Activated CD4-positive, CD25-positive, alpha-beta regulatory T cell treated with anti-CD3 and anti-CD28 coated beads, Interleukin-2, amount 50 U/mL, for 24 hours (primary cell): ENCODE measurements at places on chromosomes 7 and 10.

DNA sequence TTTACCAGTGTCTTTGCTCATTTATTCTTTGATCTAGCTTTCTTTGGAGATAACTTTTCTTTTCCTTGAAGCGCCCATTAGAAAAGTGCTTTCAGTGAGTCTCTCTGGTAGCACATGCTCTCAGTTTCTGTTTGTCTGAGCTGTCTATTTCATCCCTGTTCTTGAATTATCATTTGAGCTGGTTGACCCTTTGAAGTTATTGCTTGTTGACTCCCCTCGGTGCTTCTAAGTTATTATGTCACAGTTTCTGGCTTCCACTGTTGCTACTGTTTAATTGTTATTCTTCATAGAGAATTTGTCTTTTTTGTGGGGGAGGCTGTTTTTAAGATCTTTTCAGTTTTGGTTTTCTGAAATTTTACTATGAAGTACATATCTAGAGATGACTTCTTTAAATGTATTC, 11.4 kb upstream of the PRF1 start:
- peak; percentile 62 for ATAC-seq

- ATAC-seq = no peak
These were observed 52.3 kb downstream of the SHTN1 start for GRCh38 chr10:116952729-116953128.

DNA sequence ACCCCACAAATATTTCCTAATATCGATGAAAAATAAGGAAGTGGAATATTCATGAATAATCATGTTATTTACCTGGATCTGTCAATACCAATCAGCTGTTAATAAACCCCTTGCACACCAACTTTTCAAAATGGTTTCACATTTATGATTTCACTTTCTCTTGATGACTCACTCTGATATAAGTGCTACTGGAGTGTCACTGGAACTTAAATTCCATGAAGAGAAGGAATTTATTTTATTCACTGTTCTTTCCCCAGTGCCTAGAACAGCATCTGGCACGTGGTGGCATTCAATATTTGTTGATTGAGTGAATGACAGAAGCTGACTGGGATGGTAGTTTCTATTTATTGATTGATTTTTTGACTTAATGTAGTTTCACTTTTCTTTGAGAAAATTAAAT, 3.5 kb upstream of the ENO4 start:
- ATAC-seq = no peak

- ATAC-seq = no peak
These were observed 411.6 kb upstream of the GALNT17 start for GRCh38 chr7:70720191-70720873.

GRCh38 chr7:139629392-139630082, 106.1 kb downstream of the CLEC2L start:
- no peak for ATAC-seq

- no peak for ATAC-seq
These were observed 17.2 kb upstream of the CROT start for GRCh38 chr7:87328281-87328680.

DNA sequence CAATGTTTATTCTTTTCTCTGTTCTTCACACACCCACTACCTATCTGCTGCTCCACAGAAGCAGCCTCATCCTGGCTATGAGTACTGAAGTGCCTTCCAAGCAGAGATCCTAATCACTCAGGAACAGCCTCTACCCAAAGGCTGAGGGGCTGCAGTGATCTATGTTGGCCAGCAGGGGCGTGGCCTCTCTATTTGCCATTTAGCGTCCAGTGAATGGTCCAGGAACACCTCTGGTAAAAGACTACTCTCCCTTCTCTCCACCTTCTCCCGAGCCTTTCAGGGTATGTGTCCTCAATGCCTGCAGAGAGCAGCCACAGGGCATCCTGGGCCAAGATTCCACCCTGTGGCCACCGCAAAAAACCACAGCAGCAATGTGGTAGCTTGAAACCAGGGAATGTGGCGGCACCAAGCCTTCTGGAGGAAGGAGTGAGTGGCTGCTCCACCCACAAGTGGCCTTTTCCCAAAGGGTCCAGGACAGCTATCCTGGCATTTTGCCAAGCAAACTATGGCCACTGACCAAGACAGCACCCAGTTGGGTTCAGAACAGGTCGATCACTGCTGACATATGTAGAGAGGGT, 70.9 kb downstream of the SYPL1 start:
- ATAC-seq = no peak

GRCh38 chr10:20473023-20473760, 423.9 kb downstream of the NEBL start:
- no peak for ATAC-seq

DNA sequence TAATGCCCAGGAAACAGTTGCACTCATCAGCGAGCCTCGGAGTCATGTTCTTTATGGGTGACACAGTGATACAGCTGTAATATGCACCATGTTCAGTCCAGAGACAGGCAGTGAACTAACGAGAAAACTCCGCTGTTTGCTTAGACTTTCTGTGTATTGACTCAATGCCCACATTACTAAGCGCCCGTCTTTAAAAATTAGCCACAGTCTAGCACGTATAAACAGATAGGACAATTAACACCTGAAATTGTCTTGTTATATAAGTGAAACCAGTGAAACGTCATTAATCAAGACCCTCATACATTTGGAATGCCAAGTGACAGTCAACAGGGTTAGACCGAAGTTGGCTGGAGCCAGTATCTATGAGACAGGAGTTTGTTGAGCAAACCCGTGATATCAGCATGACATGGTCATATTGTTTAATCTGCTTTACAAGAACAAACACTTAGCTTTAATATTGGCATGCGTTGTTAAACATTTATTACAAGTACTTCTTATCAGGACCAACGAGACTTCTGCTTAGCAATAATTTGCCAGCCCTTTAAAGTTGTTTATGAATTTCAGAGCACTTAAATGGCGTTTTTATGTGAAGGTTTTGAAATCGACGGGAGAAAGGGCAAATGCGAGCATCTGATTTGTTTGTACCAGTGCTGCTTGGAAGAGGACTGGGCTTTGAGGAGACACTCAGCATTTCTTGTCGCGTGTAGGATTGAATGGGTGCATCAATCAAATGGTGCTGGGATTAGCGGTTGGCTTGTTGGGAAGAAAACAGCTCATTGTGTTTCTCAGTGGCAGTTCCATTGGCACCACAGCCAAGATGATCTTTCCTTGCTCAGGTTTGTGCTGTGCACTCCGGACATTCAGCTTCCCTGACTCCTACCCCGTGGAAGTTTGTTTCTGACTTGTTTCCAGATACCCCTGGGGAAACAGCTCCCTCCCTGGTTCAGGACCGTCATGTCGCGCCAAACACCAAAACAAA, 56.3 kb downstream of the CAMK1D start:
- no peak for ATAC-seq

DNA sequence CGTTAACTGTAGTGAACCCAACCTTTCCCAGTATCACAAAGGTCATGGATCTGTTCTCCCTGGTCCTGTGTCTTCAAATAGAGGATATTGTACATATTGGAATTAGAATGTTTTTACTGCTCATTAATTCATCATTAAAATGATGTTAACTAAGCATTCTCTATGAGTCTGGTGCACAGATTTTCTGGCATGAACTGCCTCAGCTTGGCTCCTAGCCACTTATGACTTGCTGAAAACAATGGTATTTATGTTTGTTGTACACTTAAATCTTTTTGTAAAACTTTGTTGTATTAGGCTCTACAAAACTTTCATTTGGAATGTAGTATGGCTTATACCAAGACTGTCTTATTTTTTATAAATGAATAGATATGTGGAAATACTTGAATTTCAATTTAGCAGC, 329.4 kb downstream of the TFEC start:
- ATAC-seq = no peak

DNA sequence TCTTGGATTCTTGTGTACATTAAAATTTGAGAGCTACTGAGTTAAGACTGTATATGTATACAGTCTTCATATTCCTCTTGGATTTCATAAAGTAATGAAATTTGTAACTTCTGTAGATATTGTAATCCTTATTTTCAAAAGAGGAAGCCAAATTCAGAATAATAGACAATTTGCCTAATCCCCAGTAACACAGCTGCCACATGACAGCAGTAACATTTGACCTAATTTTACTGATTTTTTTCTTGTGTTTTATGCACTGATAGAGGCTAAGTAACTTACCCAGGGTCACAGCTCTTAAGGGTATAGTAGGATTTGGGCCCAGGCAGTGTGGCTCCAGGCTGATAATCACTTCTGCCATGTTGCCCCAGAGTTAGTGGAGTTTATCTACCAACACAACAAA, 40.4 kb upstream of the IL6 start:
- no peak for ATAC-seq

- no peak for ATAC-seq
These were observed 149.7 kb downstream of the DKK1 start for GRCh38 chr10:52463826-52464225.

DNA sequence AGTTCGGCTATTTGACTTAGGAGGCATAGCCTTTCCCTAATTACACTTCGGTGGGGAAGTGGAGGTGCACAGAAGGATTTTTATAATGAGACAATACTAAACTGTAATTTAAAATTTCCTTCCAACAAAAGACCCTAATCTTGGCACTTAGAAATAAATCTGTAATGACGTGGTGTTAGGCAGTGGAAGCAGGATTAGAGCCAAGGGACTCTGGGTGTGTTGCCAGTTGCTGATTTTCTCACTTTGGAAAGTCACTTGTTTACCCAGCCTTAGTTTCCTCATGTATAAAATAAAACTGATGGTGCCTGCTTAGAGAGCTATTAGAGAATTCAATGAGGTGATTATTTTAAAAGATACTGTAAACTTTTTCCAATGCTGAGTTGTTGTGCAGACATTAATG, 287.2 kb downstream of the AUTS2 start:
- ATAC-seq = no peak

GRCh38 chr7:156496865-156497264, 143.7 kb upstream of the RNF32 start:
- ATAC-seq = no peak
